ENCODE measurements at places on chromosomes 3 and 15.

DNA sequence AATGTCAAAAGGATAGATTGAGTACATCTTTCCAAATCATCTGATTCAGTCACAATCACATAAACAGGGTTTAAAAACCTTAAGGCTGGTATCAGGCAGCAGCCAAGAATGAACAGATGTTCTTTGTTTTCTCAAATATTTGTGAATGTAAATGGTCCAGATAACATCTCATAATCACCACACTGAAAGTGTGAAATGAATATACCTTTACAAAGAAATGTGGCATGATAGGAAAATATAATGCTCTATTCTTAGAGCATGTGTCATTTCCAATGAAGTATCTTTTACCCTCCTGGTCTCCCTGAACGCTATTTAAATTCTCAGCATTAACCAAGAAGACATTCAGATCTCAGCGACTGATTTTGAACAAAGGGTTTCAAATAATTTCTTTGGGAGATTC lies 8.8 kb upstream of the ACTC1 start:
- DNase-seq = no peak

DNA sequence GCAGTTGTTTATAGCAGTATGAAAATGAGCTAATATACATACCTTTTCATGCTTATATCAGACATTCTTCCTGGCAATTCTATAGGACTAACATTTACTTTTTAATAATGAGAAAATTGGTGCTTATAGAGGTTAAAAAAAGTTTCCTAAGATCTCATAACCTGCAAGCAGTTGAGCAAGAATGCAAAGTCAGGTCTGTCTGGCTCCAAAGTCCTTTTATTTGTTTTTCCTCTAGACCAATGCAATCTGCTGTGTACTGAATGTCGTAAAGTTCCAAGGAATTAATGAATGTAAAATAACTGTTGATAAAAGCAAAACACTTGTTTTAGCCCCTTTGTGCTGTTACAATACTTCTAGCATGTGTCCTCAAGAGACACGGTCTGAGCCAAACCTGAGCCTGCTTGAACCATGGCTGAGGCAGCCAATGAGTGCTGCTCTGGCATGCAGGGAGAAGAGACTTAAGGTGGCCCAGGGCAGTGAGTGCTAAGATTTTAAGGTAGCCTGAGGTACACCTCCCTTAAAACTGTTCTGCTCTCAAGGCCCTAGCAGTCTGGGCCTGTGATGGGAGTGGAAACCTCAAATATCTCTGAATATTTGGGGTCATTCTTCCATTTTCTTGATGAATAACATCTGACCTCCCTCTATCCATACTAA lies 555.1 kb upstream of the NAALADL2 start:
- no peak for DNase-seq

DNA sequence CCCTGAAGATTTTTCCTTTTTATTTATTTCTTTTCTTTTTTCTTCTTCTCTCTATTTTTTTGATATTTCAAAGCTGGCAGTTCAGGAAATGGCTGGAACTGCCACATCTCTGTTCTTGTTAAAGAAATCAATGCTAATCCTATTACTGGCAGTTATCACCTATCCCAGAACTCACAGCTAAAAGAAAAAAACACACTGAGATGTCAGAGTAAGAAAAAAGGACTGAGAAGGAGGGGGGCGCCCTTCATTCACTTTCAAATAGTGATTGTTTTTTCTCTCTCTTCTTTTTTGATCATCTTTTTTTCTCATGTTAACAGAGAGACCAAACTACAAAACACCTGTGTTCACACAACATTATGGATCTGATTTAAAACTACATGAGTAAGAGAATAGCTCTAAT lies 337.1 kb downstream of the IL20RB start:
- DNase-seq = no peak

GRCh38 chr3:140599009-140599408 lies 78.9 kb upstream of the TRIM42 start:
- no peak for DNase-seq

- no peak for DNase-seq
Observed at GRCh38 chr3:48157950-48158376, 30.3 kb downstream of the CDC25A start.

GRCh38 chr3:45640724-45641361 lies 46.3 kb downstream of the LIMD1 start:
- DNase-seq = no peak

- no peak for DNase-seq
Observed at GRCh38 chr15:22942877-22943276, 37.3 kb downstream of the CYFIP1 start.

DNA sequence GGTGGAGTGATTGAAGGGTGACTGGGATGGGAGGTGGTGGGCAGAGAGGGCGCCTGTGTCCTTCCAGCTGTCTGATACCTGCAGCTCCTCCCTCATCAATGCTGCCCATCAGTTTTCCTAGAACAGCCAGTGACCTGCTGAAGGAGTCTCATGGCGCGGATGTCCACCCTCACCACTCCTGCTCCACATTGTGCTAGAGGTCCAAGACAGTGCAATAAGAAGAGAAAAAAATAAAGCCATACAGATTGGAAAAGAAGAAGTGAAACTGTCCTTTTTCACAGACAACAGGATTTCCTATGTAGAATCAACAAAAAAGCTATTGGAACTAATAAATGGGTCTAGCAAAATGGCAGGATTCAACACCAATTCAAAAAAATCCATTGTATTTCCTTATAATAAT lies 7.4 kb downstream of the ZDHHC19 start:
- DNase-seq = no peak

- no peak for DNase-seq
Observed at GRCh38 chr15:83764201-83764838, 110.4 kb downstream of the ADAMTSL3 start.

DNA sequence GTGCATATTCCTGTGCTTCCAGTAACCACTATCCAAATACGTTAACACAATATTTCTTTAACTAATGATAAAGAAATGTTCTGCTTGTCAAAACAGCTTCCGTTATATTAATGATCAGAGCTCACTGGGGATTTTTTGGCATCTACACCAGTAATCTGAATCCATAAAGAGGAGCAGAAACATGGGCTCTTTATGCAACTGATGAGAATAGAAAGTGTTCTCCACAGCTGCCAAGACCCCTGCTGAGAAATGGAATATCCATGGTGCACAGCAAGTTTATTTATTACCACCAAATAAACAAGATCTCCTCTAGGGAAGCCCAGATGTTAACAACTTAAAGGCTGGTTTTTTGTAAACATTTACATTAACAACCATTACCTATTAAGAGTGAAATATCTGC lies 54.5 kb downstream of the ALDH1A2 start:
- no peak for DNase-seq

DNA sequence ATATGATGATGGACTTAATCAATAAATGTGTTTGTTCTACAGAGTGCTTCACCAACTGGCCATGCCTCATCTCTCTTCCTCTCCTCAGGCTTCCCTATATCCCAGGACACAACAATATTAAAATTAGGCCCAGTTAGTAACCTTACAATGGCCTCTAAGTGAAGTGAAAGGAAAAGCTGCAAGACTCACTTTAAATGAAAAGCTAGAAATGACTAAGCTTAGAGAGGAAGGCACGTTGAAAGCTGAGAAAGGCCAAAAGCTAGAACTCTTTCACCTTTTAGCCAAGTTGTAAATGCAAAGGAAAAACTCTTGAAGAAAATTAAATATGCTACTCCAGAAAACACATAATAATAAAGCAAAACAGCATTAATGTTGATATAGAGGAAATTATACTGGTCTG lies 1010.3 kb downstream of the NAALADL2 start:
- DNase-seq = no peak

DNA sequence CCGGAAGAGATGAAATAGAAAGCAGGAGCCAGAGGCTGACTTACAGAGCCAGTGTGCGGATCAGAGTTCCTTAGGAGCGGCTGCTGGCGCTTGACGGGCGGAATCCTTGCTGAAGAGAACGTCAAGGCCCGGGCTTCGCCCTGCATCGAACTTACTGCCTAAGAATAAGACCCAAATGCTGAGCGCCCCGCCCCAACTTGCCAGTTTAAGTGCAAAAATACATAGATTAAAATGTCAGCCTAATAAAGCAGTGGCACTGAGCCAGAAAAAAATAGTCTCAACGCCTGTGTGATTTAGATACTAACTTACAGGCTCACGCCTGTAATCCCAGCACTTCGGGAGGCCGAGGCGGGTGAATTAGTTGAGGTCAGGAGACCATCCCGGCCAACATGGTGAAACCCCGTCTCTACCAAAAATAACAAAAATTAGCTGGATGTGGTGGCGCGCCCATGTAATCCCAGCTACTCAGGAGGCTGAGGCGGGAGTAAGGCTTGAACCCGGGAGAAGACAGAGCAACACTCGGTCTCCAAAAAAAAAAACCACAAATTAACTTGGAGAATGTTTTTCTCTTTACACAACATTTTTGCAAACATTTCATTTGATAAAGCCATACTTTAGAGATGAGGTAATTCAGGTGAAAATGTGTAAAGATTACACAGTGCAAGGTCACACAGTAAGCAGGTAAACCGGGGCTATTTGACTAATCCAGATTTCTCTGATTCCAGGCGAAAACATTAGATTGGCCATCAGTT lies 1.2 kb upstream of the UBP1 start:
- DNase-seq = no peak

DNA sequence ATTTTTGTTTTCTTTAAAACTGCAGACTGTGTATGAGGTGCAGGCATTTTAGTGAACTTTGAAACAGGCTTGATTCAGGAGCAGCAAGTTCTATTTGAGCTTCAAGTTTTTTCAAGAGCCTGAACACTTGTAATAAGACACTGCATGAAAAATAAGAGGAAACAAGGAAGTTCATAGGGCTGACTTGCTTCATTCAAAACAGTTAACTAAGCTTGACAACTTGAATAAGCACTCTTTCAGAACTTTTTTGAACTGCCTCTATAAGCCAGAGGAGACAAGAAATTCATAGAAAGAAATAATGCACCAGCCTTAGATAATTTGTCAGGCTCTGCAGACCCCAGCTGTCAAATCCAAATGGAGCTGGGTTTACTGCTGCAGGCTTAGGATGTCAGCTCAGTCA lies 130.2 kb downstream of the SSR3 start:
- no peak for DNase-seq

- DNase-seq = no peak
Observed at GRCh38 chr15:100690032-100690794, 87.8 kb downstream of the ASB7 start.

GRCh38 chr3:115512565-115513415 lies 110.5 kb upstream of the GAP43 start:
- no peak for DNase-seq

GRCh38 chr15:58484791-58485600 lies 53.2 kb downstream of the LIPC start:
- no peak for DNase-seq

- DNase-seq = no peak
Observed at GRCh38 chr3:112718516-112718915, 77.6 kb upstream of the CCDC80 start.

Data from D721Med (cell line).